ENCODE measurements at places on chromosomes 12 and 14. TPM values are rescaled to one million over a fixed set of nuclear protein-coding genes. Genes with fewer than 3 reads are reported as not detected.
A peak's percentile ranks its signal among the peaks of the same experiment; 100 is the strongest.

DNA sequence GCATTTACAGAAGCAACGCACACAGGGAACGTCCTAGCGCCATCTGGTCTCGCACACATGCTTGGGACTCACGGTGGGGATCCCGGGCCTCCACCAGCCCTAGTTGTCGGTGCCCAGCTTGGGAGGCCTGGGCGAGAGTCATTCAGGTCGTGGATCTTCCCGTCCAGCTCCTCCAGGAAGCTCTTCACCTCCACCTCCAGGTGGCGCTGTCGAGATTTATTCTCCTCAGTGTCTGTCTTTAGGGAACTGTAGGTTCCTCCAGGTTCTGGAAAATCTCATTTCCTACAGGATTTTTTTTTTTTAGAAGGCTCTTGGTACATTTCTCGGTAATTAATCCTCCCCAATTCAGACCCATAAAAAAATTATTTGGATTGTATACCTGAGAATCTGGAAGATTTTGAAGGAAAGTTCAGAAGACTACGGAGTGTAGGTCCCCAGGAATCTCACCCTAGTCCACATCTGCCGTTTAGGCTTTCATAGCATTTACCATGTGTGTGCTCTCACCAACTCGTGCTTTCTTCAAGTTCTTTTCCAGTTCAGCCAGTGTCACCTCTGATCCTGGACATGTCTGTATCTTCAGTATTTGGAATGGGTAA lies 910.0 kb downstream of the TMEM121 start:
- DNase-seq, result no peak

DNA sequence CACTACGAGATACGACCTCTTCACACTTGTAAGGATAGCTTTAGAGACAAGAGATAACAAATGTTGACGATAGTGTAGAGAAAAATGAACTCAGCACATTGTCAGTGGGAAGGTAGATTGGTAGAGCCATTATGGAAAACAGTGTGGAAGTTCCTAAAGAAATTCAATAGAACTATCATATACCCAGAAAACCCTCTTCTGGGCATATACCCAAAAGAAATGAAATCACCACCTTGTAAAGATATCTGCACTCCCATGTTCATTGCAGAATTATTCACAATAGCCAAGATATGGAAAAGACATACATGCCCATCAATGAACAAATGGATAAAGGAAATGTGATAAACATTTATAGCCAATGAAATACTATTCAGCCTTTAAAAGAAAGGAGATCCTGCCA lies 499.8 kb upstream of the TBX3 start:
- DNase-seq, result no peak

GRCh38 chr12:55142669-55143565 lies 16.7 kb downstream of the OR9K2 start:
- DNase-seq, result no peak

DNA sequence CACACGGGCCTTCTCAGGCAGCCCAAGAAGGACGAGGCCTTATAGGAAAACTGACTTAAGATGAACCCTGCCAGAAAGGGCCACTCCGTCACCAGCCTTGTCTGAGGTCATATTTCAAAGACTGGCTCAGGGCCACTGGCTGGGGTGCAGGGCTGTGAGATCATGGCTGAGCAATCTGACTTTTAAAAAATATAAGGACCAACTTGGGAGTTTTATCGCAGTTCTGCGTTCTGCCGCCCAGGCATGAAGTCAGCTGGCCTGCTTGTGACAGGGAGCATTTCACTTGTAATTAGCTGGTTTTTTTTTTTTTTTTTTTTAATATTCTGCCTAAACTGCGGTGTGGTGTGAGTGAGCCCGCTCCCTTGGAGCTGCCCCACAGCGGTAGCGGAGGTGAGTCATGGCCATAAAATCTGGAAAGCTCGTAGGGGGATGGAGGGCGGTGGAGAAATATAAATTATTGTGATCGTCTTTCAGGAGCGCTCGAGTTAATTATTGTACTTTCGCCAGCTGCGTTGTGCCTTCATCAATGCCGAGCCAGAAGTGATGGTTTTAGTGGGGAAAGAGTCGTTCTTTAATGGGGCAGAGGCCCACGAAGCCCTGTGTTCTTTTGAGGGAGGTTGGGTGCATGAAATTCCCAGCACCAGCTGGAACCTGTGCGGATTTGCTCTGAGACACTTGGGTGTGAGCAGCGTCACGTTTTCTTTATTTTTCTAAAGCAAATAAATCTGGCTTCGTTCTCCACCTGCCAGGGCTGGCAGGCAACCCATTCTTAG lies 231.9 kb downstream of the C12orf75 start:
- DNase-seq, result no peak

GRCh38 chr14:59438195-59438647 lies 27.0 kb downstream of the GPR135 start:
- DNase-seq, result no peak

GRCh38 chr14:101862177-101862576 lies 100.7 kb downstream of the PPP2R5C start:
- DNase-seq, result no peak

DNA sequence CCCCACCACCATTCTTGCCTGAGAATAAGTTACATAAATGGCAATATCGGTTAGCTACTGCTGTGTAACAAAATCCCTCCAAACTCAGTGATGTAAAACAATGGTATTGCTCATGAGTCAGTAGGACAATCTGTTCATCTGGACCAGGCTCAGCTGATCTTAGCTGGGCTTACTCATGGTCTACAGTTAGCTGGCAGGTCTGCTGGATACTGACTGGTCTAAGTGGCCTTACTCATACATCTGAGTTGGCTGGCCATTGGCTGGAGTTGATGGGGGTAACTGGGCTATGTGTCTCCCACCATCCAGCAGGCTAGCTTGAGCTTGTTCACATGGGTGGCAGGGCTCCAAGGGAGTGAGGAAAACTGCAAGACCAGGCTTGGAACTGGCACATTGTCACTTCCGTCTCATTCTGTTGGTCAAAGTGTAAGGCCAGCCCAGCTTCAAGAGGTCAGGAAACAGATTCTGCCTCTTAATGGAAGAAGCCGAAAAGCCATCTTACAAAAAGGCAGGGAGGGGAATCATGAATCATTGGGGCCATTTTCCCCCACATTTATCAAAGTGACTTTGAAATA lies 56.7 kb upstream of the CHGA start:
- DNase-seq, result no peak

DNA sequence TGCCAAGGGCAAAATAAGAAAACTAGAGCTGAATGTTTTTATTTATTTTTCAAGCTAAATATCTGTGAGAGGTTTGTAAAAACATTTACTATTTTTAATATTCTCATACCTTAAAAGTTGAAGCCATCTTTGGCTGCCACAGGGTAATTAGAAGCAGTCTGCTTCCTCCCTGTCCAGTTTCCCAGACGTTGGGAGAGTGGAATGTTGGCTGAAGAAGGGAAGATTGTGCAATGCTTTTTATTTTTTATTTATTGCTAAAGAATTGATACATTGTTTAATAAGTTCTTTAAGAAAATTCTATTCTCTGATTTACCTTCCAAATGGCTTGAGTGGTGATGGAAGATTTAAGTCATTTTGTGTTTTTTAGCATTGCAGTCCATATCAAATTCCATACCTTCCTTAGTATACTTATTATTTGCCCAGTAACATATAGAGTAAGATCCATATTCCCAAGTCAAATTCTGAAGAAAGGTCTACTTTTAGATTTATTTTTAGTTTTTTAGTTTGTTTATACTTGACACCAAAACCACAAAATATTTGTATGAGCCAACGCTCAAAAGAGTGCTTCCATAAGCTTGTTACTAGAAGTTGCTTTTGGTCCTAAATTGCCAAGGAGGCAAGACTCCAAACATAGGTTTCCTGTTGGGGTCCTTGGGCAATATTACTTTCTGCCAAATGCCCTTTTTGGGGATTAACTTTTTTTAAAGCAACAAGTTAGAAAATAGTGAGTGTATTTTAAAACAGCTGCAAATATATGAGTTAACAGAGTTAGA lies 124.0 kb upstream of the CPM start:
- no peak for DNase-seq

DNA sequence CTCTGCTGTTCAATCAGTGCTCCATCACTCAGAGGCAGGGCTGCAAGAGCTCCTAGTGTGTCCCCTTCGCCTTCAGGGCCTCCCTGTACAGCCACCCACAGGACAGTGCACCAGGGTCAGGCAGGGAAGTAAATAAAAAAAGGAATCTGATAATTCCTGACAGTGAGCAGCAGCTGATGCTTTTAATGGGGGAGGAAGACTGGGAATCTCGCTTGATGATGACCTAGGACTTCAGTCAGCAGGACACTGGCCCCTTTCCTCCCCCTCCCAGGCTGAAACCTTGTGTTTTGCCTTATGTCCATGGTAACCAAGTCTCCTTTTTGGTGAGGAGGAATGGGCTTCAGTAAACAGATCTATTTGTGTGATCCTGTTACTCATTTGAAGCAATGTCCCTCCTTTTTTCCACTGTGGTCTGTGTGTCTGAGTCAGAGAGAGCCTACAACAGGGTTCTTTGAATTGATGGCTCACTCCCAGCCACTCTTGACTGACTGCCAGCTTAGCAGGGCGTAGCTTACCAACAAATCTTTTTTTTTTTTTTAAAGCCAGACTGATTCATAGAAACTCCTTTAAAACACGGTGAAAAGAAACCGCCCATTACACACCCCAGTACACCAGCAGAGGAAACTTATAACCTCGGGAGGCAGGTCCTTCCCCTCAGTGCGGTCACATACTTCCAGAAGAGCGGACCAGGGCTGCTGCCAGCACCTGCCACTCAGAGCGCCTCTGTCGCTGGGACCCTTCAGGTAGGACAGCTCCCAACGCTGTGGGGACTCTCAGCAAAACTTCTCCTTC lies at the start of gene EMP1:
Gene EMP1, plus strand, starts transcription at position 597 of the 792 bp plus-strand sequence. CDS start 14,785 bp downstream, outside the sequence.
- DNase-seq, result peak; percentile 93

GRCh38 chr14:69573205-69573830 lies 1.4 kb downstream of the CCDC177 start:
- DNase-seq, result no peak

- DNase-seq, result no peak
These were observed 204.4 kb downstream of the SLC25A21 start for GRCh38 chr14:36967892-36968555.

DNA sequence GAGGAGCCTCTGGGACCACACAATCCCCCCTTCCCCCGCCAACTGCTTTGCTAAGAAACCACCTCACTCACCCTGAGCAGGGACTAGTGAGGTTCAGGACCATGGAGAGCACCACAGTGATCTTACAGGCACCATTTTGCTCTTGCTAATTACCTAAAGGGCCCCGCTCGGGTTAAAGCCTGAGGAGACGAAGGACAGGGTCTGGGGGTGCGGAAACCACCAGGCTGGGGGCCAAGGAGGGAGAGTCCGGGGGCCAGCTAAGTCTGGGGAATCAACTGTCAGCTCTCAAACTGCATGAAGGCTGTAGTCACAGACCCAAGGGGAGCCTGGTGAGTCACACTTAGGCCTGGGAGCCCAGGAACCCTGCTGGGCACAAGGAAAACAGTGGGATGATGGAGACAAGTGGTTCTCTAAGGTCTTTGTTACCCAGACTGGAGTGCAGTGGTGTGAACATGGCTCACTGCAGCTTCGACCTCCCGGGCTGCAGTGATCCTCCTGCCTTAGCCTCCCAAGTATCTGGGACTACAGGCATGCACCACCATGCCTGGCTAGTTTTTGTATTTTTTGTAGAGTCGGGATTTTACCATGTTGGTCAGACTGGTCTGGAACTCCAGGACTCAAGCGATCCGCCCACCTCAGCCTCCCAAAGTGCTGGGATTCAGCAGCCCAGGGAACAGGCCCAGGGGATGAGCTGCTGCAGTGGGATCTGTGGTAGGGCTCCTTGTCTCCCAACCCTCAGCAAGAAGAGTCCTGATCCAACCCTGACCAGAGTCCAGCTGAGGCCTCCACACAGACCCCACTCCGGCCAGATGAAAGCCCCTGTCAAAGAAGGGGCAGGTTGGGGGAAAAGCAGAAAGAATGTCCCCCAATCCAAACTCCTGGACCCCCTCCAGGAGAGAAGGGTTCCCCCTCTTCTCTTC lies 98.8 kb downstream of the CALM1 start:
- peak; percentile 55 for DNase-seq

DNA sequence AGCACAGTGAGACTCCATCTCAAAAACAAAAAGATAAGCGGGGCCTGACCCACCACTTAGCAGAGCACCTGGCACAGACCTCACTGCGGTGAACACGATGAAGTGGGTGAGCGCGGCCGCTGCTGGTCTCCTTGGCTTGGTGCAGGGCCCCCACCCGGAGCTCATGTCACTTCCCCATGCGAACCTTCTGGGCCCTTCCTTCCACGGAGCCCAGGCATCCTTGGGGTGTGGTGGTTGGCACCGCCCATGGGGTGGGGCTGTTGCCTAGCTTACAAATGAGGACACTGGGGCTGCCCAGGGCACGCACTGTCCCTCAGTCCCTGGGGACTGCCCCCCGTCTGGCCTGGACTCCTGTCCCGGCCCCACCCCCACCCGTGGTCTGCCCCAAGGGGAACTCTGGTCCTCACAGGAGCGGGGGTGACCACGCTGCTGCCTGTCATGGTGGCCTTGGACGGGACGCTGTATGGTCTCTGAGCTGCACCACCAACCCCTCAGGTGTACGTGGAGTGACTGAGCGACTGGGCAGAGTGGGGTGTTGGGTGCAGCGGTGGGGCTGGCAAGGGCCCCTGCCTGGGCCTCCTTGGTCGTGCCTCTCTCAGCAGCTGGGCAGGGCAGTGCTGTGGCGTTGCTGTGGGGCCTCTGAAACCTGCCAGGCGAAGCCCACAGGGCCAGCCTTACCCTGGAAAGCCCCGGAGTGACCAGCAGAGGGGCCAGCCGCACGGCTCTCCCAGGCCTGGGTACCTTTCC lies 15.3 kb downstream of the FBRSL1 start:
- DNase-seq, result no peak

DNA sequence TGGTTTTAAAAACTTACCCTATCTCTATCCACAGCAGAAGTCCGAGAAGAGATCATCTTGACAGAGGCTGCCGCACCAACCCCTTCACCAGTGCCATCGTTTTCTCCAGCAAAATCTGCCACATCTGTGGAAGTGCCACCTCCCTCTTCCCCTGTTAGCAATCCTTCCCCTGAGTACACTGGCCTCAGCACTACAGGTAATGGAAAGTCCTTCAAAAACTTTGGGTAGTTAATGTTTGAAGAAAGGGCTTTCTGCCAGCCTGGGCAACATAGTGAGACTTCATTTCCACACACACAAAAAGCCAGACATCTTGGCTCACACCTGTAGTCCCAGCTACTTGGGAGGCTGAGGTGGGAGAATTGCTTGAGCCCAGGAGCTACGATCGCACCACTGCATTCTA lies 41.6 kb upstream of the RIC8B start:
- no peak for DNase-seq

Gene TMEM132D
- total RNA-seq, result not detected

Gene TAS2R8
- not detected for total RNA-seq

Gene SLC24A4
- total RNA-seq, result 0.77 TPM

Gene PTGER2
- 10.9 TPM for total RNA-seq

Gene RD3L
- not detected for total RNA-seq

Gene MFAP5
- total RNA-seq, result 147 TPM

Gene IL22
- not detected for total RNA-seq
